ENCODE measurements at places on chromosomes 16 and 17.

GRCh38 chr17:14094676-14095601, 25.6 kb downstream of the COX10 start:
- DNase-seq, result no peak

DNA sequence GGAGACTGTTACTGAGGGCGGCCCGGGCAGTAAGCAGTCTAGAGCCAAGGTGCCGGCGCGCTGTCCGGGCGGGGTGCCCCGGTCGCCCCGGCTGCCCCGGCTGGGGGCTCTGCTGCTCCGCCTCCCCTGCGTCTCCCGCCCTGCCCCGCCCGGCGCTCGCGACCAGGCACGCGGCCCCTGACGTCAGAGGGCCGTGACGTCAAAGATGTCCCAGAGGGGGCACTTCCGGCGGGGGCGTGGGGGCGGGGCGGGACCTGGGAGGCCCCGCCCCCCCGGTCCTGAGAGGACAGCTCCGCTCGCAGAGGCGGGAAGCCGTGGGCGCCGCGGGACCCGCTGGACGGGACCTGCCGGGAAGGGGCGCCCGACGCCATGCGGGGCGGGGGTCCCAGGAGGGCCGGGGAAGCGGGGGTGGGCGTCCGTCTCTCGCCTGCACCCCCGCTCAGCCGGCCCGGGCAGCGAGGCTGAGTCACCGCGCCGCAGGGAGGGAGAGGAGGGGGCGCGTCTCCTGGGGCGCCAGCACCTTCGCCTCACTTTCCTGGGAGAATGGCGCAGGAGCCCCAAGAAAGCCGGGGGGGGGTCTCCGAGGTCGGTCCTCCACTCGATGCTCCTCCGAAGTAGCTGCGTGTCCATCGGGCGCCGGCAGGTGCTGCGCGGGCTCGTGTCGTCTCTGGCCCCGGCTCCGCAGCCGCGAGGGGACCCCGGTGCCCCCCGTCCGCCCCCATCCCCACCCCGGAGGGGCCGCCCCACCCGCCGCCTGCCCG, 4.4 kb upstream of the HIC1 start:
- peak; percentile 44 for DNase-seq

DNA sequence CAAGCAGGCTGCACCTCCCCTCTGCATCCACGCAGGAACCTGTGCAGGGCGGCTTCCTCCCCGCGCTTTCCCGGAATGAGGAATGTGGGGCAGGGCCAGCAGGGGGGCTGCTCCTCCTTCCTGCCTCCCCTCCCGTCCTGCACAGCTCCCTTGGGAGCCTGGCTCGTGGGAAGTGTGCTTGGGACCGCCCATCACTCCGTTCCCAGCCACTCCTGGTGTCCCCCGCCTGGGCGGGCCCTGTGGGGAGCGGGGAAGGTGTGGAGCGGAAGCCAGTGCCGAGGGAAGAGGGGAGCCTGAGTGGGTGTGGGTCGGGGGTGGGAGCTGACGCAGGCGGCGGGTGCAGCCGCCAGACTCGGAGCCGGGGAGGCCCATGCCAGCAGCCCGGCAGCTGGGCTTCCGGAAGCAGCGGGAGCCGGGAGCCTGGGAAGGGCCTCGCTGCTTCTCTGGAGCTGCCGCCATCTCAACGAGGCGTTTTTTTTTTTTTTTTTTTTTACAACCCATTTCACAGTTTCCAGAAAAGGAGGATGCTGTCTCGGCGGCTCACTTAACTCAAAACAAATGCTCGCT, 24.1 kb downstream of the BAHCC1 start:
- no peak for DNase-seq

- DNase-seq, result no peak
Observed at GRCh38 chr17:7589204-7589868, 558 bp downstream of the SOX15 start.

GRCh38 chr17:8405499-8406016, 7.9 kb upstream of the RNF222 start:
- DNase-seq, result no peak

DNA sequence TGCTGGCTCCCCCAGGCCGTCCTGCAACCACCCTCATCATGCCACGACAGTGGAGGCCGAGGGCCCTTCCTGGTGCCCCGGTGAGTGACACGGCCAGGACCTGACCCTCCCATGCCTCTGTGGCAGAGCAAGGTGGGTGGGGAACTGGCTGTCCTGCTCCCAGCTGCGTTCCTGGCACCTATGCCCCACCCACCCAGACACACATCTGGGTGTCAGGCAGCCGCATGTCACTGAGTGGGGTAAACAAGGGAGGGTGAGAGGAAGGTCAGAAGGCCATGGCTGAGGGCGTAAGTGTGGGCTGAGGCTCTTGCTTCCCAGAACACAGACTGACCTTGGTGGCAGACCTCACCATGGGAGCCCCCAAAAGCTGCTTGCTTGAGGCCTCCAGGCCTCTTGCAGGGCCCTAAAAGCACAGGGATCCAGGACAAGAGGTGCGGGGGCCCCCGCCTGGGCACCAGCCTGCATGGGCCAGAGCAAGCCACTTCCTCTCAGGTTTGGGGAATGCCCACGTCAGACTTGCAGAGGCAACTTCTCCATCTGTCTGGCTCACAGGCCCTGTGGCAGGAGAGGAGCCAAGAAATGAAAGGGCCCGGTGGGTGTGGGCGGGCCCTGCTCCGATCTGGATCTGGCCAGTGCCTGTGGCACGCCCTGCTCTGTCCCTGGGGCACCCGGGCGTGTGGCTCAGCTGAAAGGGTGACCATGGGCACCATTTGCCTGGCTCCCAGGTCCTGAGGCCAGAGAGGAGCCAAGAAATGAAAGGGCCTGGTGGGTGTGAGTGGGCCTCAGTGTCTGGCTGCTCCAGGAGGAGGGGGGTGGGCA, 3.9 kb upstream of the CCDC57 start:
- peak; percentile 96 for DNase-seq

DNA sequence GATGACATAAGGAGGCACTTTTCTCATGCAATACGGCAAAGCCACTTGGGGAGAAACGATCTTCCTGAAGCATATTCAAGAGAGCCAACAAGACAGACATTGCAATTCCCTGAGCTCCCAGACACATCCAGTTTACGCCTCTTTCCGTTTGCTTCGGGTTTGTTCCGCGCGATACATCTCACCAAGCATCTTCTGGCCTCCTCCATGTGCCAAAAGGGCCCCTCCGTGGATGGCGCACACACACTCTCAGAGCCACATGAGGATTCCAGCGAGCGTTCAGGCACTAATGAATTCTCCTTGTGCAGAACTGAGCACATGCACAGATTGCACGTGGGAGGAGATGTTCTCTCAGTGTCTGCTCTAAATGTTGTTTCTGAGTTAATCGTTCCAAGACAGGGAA, 146.7 kb upstream of the SHISA6 start:
- no peak for DNase-seq

- no peak for DNase-seq
Observed at GRCh38 chr17:34580685-34581445, 1.5 kb downstream of the TMEM132E start.

DNA sequence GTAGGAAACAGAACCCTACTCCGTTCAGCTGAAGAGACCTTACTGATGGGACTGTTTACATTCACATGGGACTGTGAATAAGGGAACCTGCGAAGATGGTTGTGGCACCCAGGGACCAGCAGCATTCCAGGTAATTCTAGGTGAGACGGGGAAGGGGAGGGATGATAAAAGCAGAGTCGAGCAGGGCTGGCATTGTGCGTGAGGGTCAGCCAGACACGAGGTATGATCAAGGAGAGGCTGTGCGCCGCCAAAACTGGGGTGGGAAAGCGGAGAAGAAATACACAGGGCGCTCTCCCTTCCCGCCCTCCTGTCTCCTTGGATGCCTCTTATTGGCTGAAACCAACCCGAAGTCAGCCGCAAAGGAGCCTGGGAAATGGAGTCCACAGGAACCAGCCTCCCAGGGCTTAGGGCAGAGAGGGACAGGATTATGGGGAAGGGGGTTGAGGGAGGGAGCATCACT, 38.4 kb upstream of the CSNK2A2 start:
- peak; percentile 72 for DNase-seq

- DNase-seq, result no peak
Observed at GRCh38 chr17:79837888-79838521, 1.2 kb downstream of the CBX4 start.

DNA sequence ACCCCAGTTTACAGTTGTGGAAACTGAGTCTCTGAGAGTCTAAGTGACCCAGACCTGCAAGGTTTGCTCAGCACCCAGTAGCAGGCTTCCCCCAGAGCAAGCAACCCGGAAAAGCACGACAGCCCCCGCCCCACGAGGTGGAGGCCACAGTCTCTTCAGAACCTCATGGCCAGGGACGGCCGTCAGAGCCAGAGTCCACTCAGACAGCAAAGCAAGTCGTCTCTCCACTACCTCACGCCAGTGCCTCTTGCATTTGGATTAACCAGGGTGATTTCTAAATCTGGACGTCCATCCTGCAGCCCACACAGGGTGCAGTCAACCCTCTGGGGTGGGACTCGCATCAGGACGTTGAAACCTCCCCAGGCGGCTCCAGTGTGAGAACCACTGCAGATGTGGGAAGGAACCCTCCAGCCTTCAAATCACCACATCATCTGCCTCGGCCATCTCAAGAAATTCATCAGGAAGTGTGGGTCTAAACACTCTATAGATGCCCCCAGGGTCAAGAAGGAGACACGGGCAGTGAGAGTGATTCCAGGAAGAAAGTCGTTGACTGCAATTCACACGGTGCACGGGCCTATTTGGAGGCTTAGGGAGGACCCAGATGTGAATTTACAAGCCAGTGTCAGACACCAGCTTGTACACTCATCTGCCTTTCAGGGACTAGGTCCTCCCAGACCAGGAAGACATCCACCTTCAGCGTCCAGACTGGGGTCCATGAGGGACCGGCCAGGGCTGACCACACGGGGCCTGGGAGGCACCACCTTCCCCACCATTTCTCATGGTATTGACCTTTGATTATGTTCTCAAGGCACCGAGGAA, 20.2 kb upstream of the RBFOX3 start:
- no peak for DNase-seq

- DNase-seq, result no peak
Observed at GRCh38 chr17:17309356-17309755, 6.2 kb downstream of the NT5M start.

DNA sequence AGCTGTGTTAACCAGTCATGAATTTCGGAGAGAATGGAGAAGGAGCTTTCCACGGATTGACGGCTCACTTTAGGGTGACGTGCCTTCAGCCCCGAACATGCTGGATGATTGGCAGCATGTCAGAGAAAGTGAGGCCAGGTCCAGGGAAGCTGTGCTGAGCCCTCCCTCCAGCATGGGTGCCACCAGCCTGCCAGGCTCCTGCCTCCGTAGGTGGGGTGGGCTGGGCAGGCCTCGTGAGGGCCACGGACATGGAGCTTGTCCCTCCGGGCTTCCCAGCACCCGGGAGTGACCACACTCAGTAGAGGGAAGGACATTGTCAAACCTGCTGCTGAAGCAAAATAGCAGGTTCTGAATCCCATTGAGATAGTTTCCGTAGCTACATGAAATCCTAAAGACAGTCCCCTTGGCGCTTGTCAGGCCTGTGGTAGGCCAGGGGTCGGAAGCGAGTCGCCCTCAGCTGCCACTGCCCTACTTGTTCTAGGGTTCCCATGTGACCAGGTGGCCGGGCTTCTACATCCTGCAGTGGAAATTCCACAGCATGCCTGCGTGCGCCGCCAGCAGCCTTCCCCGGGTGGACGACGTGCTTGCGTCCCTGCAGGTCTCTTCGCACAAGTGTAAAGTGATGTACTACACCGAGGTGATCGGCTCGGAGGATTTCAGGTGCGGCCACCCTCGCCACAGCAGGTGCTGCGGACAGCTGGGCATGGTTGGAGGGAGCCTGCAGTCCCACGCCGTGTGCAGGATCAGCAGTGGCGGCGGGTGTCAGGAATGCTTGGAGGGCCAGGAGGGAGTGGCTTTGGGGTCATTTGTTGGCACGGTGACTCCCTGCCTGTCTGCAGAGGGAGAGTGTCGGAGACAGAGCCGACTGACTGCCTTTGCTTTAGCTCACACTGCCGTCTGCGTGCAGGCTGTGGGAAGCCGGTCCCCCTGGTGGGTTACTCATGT, 72.3 kb downstream of the SEC14L1 start:
- no peak for DNase-seq

- no peak for DNase-seq
Observed at GRCh38 chr16:27640277-27640600, 90.3 kb downstream of the KATNIP start.

DNA sequence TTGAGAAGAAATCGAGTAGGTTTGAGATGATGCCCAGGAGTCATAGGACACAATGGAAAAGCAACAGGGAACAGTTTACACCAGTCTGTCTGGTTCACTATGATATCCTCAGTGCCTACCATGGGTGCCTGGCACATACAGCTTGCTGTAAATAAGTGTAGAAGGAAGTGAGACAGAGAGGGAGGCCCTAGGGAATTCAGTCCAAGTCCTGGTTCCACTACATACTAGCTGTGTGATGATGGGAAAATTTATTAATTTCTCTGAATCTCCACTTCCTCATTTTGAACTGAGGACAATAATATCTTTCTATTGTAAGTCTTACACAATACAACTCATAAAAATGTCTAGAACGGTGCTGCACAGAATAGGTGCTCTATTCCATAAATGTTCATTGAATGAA, 53.3 kb upstream of the LYRM9 start:
- DNase-seq, result peak; percentile 45

GRCh38 chr17:56319531-56319930, 166.3 kb downstream of the ANKFN1 start:
- DNase-seq, result peak; percentile 76

DNA sequence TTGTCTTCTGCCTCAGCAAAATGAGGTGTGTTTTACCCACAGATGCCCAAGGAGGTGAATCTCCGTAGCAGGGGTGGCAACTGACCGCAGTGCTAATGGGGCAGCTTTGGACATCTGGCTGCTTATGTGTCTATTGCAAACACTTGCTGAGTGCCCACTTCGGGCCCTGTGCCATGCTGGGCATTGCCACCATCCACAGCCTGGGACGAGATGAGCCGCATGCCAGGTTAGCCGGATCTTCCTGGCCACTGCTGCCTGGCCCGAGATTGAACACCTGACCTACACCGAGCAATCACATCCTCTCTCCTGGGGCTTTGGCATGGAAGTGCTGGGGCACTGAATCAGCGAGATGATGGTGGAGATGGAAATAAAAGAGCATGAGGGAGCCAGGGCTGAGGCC, 238.7 kb downstream of the GSG1L start:
- no peak for DNase-seq

GRCh38 chr17:81252326-81252986, 13.3 kb downstream of the NDUFAF8 start:
- no peak for DNase-seq

DNA sequence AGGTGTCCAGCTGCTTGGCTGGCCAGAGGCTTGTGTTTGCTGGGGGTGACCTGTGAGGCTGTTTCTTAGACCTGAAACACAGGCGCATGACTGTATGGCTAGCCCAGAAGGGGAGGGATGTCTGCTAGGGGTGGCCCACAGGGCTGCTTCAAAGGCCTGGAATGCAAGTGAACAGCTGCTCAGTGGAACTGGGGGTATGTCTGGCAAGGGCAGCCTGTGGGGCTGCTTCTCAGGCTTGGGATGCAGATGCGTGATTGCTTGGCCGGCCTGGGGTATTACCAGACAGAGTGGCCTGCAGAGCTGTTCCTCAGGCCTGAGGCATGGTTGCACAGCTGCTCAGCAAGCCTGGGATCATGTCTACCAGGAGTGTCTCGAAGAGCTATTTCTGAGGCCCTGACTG, 20.5 kb downstream of the TANC2 start:
- DNase-seq, result no peak

GRCh38 chr16:55478827-55479429, at the start of gene MMP2:
MMP2 (plus strand) TSS chr16:55479198; CDS start chr16:55479480, 282 bp downstream.
- DNase-seq, result peak; percentile 82
